ENCODE measurements at places on chromosomes 4 and X.
A peak's percentile ranks its signal among the peaks of the same experiment; 100 is the strongest.

DNA sequence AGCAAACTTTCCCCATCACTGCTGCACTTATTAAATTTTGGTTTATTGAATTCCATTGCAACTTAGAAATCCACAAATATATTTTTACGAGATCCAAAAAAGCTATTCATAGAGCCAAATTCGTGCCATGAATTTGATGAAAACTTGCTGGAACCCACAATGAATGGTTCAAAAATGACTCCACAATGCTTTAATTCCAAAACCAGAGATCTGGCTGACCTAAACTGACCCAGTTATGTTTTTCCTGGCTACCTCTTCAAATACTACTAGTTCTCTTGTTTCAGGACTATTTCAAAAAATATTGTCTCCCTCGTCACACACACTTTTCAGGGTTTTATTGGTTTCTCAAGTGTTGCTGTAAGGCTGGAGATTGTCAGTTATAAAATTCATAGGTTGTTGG is 474.8 kb downstream of the PDGFC start:
- no peak for DNase-seq

GRCh38 chrX:20266810-20267606 is at the start of gene RPS6KA3:
RPS6KA3 (minus strand) TSS chrX:20266909; CDS start chrX:20266632, 277 bp downstream.
- DNase-seq = peak; percentile 77

DNA sequence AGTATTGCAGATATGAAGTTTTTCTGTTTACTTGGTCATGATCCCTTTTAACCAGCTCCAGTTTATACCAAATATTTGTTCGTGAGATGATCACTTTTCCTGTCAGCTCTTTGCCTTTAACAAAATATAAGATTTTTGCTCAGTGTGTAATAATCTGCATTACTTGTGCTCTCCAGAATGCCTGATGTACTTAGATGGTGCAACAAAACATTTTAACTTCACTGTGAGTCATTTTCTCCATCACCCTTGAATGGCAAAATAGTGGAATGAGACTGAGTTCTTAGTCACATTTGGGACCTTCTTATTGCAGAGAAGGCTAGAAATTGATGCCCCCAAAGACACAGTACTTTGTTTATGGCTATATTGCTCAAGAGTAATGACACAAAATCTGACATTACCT is 252.0 kb downstream of the FRMPD4 start:
- DNase-seq = no peak

- no peak for DNase-seq
These were observed 169.1 kb upstream of the PCDH18 start for GRCh38 chr4:137701401-137701800.

DNA sequence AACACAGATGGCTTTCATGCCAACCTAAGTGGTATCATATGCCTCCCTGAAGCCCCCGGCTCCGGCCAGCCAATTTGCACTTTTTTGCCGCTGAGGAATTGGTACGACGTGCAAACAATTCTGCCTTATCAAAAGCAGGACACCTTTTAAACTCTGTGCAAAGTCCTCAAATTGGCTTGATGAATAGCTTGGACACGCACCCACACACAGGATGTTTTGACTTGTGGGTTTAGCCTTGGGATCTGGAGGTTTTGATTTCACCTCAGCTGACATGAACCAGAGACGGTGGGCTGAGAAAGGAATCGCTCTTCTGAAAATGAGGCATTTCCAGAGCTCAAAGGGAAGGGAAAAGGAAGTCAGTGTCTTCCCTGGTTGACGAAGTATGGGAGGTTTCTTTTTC is 110.8 kb upstream of the SHOX start:
- DNase-seq = no peak

DNA sequence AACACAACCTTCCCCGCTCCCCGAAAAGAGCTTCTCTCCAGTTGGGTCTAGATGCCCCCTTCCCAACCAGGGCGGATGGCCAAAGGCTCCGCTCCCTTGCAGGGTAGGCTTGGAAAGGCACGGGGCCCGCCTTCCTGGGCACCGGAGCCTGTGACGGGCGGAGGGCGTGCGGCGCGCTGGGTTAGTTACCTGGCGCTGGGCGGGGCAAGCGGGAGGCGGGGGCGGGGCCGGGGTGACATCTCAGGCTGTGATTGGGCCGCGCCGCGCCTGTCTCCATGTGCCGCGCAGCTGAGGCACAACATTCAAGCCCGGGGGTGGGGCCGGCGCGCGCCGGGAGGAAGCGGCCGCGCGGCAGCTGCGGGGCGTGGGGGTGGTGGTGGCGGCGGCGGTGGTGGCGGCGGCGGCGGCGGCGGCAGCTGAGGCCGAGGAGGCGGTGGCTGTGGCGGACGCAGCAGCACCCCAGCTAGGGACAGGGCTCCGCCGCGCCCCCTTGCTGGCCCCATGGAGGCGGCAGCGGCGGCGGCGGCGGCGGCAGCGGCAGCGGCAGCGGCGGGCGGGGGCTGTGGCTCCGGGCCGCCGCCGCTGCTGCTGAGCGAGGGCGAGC is at the start of gene REPS2:
Gene REPS2, plus strand, starts transcription at position 298 of the 604 bp plus-strand sequence. Its CDS starts 204 bp downstream, at position 502.
- peak; percentile 37 for DNase-seq

DNA sequence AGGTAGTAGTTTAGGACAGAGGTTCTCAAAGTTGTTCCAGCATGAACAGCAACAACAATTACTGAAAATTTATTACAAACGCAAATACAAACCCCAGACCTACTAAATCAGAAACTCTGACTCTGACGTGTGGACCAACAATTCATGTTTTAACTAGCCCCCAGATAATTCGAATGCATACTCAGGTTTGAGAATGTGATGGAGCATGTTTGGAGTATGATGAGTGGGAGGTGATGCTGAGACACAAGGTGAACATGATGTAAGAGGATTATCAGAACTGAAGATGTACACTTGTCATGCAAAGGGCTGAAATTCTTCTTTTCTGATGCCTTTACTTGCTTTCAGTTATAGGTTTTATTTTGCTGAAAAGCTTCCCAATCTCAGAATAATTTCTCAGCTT is 323.0 kb downstream of the INPP4B start:
- no peak for DNase-seq

GRCh38 chr4:146520896-146521540 is 722 bp downstream of the SLC10A7 start:
- peak; percentile 37 for DNase-seq

DNA sequence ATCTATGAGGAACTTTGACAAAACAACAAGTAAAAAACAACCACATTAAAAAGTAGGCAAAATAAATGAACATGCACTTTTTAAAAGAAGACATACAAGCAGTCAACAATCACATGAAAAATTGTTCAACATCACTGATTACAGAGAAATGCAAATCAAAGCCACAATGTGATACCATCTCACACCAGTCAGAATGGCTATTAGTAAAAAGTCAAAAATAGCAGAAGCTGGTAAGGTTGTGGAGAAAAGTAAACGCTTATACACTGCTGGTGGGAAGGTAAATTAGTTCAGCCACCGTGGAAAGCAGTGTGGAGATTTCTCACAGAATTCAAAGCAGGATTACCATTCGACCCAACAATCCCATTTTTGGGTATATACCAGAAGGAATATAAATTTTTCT is 17.0 kb upstream of the LNX1 start:
- DNase-seq = no peak

- DNase-seq = no peak
These were observed 150.7 kb downstream of the PDGFC start for GRCh38 chr4:156820931-156821330.

- DNase-seq = no peak
These were observed 176.9 kb upstream of the PRPS2 start for GRCh38 chrX:12614266-12614665.

DNA sequence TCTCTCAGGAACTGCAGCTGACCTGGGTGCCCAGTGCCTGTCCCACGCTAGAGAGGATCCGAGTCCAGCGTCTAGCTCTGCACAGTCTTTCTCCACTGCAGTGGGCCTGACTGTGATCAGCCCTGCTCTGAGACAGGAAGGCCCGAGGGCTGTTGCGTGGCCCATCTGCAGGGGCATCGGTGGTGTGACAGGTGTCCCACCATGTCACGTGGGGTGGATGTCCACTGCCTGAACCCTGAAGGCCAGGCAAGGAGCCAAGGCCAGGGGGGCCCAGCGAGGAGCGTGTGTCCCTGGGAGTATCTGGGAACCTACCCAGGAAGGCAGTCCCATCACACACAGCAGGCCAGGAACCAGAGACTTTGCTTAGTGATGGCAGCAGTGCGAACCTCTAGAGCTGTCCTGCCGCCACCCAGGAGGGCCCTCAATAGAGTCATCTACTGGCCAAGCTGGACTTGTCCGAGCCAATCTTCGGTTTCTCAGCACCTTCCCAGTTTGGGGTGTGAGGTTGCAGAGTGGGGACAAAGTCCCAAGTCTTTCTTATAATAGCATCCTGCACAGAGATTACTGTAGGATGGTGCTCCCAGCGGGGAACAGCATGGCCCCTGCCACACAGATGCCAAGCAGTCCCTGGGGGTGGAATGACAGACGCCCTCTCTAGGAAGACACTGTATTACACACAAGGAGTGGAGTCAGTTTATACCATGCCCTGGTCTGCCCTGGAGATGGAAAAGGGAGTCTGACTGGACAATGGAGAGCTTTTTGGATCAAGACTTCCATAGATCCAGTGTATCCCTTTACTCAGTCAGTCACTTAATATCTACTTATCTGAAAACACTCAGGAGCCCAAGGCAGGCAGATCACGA is 38.3 kb downstream of the DCTD start:
- no peak for DNase-seq

DNA sequence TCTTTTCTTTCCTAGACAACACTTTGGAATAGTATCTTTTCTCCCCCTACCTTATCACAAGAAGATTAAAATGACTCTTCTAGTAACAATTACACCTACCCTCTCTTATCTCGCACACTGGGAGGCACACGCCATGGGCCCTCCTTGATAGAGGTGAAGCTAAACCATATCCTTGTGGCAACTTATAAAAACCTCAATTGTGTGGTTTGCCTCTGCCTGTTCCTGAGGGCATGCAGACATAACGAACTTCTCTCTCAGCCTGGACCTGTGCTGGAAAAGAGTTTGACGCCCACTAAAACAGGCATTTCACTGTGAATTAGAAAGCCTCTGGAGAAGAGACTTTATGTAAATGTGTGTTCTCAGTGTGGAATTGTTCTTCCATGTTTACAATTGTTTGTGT is 141.2 kb downstream of the NDST3 start:
- peak; percentile 97 for DNase-seq

DNA sequence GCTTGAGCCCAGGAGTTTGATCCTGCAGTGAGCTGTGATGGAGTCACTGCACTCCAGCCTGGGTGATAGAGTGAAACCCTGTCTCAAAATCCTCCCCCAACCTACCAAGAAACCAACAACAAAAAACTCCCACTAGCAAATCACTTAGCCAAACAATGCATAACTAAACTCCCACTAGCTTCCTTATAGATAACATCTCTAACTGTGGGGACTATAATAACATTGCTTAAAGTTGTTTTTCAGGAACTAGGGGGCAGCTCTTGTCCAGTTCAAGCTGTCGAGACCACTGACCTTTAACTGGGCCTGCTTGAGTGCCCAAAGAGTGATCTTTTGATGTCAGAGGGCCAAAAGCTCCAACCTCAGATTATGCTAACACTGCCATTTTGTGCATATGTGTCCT is 81.7 kb downstream of the FREM3 start:
- DNase-seq = no peak

GRCh38 chrX:29541038-29541437 is 674.3 kb upstream of the MAGEB2 start:
- no peak for DNase-seq

- no peak for DNase-seq
These were observed 224.3 kb downstream of the CAMK2D start for GRCh38 chr4:113537203-113537602.

DNA sequence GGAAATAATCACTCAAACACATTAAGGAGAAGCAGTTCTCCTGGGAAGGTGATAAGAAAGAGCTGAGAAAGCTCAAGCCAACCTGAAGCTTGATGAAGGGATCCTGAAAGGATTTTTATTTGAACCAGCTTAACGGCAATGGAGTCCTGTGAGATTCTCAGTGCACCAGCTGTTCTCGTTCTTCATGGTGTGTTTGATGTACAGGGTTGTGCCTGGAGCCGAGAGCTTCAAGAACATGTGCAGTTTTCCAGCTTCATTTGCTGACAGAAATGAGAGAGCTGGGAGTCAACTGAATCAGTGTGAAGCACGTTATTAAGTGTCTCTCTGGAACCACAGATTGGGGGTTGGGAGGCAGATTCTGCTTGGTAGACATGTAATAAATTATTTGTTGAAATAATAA is 115.7 kb downstream of the ANKRD50 start:
- DNase-seq = no peak

DNA sequence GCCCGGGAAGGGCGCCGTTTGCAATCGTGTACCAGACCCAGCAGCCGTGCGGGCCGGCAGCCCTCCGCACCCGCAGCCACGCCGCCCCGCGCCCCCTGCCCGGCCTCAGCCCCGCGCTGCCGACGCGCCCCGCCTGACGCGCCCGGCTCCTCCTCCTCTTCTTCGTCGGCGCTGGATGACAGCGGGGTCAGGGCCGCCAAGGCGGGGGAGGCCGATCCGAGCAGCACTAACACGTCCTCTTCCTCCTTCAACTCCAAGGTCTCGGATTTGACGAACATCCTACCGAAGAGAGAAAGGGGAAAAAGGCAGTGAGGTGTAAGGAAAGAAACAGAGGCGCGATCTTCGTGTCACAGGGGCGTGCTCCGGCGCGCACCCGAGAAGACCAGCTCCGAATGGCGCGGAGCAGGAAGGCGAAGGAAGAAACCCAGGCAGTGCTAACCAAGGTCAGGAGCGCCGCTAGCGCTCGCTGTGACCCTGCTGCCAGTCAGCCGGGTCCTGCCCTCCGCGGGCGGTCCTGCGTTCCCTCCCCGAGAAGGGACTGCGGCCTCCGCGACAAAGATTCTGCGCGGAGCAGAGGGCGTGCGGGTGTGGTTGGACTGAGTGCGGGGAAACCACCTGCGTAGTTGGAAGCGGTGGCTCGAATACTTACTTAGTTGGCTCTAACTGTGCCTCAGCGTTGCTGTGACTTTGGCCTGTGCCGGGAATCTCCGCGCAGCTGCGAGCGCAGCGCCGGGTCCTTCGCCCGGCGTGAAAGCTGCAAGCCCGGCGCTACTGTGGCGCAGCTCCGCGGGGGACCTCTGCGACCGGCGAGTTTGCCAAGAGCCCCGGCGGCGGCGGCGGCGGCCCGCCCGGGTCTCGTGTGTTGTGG is 548 bp downstream of the NEUROG2 start:
- DNase-seq = peak; percentile 11

GRCh38 chr4:154658680-154659405 is 46.4 kb upstream of the FGG start:
- no peak for DNase-seq

DNA sequence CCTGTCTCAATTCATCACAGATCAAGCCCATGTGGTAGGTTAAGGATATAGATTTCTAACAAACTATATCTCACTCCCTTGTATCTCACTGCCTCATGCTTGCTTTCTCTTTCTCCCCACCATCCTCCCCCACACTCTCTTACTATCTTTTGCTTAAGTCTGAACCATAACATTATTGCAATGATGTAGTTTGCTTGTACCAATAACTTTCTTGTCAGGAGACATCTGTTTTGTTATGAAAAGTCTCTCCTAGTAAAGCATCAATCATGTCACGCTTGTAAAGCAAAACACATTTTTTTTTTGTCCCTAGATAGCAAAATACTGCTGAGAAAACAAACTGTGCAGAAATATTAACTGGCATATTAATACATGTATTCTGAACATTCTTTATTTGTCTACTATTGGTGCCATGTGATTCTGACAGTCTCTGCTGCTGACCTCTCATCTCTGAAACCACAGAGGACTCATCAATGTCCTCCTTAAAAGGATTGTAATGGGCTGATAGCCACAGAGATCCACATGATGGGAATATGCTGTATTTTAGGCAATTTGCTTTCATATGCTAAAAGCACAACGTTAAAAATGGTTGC is 217.5 kb downstream of the VEGFC start:
- no peak for DNase-seq

All from Jurkat, Clone E6-1 (cell line).